Effector memory CD8-positive, alpha-beta T cell (primary cell): ENCODE measurements at places on chromosomes 11 and 22.

DNA sequence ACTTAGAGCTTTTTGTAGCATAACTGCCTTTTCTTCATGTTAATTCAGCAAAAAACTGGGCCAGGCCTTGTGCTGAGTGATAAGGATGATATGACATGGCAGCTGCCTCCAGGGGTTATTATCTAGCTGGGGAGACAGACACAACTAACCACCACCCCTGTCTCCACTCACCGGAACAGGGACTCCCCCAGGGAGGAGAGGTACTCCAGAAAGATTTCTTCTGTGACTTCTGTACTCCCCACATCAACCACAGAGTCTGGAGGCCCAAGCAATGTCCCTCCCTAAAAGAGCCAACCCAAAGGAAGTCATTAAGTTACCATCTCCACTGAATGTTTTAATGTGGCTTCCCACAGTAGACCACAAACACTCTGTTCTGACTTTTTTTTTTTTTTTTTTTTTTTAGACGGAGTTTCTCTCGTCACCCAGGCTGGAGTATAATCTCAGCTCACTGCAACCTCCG lies 14.3 kb upstream of the PMM1 start:
- DNase-seq: peak; percentile 58
- H3K27ac ChIP-seq: peak overlapping the region; percentile 81
- H3K4me3 ChIP-seq: peak overlapping the region; percentile 63
- peaks cover 24% of the 10 kb centered on the region for H3K4me1 ChIP-seq
- H3K27me3 ChIP-seq: no peaks in the 10 kb centered on the region
- H3K36me3 ChIP-seq: peaks cover 48% of the 10 kb centered on the region

DNA sequence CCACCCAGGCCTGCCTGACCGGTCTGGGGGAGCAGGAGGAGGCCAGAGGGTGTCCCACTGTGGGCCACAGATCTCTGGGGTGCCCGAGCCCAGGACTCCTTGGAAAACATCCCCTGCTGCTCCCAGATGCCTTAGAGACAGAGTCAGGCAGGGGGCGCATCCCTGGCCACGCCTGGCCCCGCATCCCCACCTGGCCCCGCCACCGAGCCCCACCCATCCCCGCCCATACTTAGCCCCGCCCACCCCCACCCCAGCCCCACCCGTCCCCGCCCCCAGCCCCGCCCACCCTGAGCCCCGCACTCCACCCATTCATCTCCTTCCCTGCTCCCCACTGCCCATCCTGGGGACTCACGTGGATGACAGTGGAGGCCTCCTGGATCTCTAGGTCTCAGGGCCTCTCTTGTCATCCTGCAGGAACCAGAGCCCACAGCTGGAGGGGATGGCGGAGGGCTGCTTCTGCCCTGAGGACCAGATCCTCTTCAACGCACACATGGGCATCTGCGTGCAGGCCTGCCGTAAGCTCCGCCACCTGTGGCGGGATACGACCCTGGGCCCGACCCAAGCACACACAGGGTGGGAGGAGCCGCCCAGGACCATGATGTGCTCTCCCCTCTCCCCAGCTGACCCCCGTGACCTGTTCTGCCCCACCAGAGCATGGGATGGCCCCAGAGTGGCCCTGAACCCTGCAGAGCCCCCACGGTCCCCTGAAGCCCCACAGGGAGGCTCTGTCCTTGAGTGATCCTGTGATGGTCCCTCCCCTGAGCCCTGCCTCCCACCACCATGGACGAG lies 33.6 kb downstream of the MUC5B start:
- H3K27me3 ChIP-seq: no peaks in the 10 kb centered on the region
- no peak overlapping the region for H3K27ac ChIP-seq
- H3K36me3 ChIP-seq: peaks cover 3% of the 10 kb centered on the region

DNA sequence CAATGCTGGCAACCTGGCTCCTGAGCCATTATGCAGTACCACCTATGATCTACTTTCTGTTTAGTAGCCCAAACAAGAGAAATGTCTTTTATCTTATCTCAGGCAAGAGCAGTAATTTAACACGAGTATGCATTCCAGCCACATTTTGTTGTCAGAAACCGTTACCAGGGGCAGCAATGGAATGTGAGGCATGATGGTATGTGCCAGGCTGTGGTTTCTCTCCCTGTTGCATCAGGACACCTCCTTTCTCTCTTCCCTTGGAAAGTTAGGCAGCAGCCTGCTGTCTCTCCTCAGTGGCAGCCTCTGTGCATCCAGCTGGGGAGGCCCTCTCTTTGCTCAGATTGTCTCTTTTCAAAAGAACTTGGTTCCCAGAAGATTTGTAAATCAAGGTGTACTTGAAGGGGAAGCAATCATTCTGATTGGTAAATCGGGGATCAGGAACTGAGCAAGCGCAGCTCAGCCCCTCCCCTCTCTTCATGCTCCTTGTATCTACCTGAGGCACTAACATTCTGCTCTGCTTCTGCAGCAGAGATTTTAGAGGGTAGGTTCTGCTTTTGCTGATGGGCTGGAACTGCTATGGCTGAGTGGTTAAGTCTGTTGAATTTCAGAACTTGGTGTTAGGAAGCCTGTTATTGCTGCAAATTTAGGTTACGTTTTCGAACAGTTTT lies 229.2 kb downstream of the ADAMTS15 start:
- no peak overlapping the region for H3K4me3 ChIP-seq
- DNase-seq: no peak

DNA sequence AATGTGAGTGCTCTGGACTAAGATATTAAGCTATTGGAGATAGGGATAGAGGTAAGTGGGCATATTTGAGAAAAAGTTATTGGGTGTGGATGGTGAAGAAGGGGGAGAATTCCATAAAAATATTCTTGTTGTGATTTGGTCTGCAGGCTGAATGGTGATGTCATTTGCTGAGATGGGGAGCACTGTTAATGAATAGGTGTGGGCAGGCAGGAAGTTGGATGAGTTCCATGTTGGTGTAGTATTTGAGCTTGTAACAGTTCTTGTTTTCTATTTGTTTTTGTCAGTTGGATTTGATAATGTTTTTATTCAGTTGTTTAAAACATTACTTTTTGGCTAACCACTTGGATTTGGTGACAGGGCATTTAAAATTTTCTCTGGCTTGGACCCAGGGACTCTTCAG lies 168.8 kb downstream of the C11orf87 start:
- H3K4me3 ChIP-seq: no peak overlapping the region
- no peak overlapping the region for H3K27ac ChIP-seq
- DNase-seq: no peak
- H3K27me3 ChIP-seq: no peaks in the 10 kb centered on the region

GRCh38 chr11:57983191-57983590 lies 40.5 kb upstream of the OR9Q1 start:
- no peaks in the 10 kb centered on the region for H3K27me3 ChIP-seq
- H3K4me3 ChIP-seq: no peak overlapping the region
- H3K36me3 ChIP-seq: no peaks in the 10 kb centered on the region
- DNase-seq: no peak
- H3K27ac ChIP-seq: no peak overlapping the region

DNA sequence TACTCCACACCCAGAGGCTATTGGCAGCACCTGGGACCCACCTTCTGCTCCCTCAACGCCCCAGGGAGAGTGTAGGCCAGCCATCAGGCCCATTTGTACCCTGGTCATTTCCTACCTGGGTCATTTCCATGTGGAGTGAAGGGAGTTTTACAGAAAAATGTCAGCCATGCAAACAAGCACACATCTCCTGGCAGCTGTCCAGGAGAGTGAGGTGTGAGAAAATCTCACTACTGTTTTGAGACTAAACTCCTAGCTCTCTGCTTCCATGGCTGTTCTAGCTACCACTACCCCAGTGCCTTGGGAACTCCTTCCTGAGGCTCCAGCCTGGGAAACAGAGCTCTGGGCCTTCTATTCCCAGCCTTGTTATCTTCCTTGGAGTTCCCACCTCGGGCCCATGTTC lies 2.8 kb upstream of the TMPRSS13 start:
- peaks cover 3% of the 10 kb centered on the region for H3K36me3 ChIP-seq
- peak overlapping the region; percentile 95 for H3K27ac ChIP-seq
- peak; percentile 34 for DNase-seq
- H3K4me1 ChIP-seq: peaks cover 47% of the 10 kb centered on the region
- H3K4me3 ChIP-seq: peak overlapping the region; percentile 79
- peaks cover 4% of the 10 kb centered on the region for H3K27me3 ChIP-seq

DNA sequence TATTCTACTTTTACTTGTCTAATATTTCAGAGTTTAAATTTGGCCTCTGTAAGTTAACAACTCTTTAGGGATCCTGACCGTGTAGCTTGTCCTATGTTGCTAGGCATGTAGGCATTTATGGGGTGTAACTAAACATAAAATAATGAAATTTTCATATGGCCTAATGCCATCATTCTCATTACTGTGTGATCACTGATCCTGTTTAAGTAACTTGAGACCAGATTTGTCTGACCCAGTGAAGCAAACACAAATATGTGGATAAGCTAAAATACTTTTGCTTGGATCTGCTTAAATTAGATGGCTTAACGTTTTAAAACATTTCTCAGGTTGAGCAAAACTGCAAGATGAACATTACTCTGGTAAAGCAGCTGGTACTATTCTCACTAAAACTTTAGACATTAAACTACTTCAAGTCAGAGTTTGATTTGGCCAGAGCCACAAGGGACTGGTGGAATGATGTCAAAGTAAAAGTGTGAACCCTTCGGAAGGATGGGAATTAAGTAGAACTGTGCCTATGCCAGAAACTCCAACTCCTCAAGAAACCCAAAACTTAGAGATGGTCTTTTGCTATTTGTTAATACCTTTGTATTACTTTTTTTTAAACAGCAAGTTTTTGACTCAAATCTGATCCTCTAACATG lies 12.5 kb downstream of the QSER1 start:
- H3K36me3 ChIP-seq: no peaks in the 10 kb centered on the region
- no peaks in the 10 kb centered on the region for H3K27me3 ChIP-seq
- no peak for DNase-seq

DNA sequence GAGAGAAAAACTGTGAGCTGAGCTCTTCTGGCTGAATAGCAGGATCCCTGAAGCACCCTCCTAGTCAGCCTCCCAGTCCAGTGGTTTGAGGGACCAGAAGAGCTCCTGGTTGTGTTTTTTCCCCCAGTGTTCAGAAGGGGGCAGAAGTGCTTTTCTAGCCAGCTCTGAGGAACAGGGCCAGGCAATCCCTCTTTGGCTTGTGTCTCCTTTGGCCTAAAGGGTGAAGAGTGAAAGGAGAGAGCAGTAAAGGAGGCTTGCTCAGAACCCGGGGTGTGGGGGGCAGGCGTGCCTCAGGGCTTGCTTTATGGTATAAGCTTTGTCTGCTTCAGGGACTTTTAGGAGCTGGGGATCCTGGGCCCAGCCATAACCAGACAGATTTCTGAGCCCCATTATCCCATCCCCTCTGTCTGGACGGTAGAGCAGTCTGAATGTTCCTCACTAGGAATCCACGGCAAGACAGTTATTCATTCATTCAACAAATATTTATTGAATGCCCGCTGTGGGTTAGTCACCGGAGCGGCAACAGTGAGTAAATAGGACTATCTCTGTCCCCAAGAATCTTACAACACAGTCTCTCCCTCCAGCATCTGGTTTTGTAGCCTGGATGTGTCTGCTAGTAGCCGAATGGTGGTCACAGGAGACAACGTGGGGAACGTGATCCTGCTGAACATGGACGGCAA lies 14.5 kb downstream of the ACP2 start:
- peak overlapping the region; percentile 17 for H3K4me3 ChIP-seq
- H3K27me3 ChIP-seq: no peaks in the 10 kb centered on the region
- H3K27ac ChIP-seq: peak overlapping the region; percentile 76
- H3K36me3 ChIP-seq: peaks cover 23% of the 10 kb centered on the region
- DNase-seq: no peak

DNA sequence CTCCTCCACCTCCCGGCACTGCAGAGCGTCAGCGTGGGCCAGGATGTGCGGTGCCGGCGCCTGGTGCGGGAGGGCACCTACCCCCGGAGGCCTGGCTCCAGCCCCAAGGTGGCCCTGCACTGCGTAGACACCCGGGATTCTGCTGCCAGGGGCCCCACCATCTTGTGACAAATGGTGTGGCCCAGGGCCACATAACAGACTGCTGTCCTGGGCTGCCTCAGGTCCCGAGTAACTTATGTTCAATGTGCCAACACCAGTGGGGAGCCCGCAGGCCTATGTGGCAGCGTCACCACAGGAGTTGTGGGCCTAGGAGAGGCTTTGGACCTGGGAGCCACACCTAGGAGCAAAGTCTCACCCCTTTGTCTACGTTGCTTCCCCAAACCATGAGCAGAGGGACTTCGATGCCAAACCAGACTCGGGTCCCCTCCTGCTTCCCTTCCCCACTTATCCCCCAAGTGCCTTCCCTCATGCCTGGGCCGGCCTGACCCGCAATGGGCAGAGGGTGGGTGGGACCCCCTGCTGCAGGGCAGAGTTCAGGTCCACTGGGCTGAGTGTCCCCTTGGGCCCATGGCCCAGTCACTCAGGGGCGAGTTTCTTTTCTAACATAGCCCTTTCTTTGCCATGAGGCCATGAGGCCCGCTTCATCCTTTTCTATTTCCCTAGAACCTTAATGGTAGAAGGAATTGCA lies 13.5 kb downstream of the TSKU start:
- no peak overlapping the region for H3K4me3 ChIP-seq
- H3K27ac ChIP-seq: no peak overlapping the region
- H3K27me3 ChIP-seq: no peaks in the 10 kb centered on the region
- H3K36me3 ChIP-seq: no peaks in the 10 kb centered on the region
- H3K4me1 ChIP-seq: peaks cover 10% of the 10 kb centered on the region

DNA sequence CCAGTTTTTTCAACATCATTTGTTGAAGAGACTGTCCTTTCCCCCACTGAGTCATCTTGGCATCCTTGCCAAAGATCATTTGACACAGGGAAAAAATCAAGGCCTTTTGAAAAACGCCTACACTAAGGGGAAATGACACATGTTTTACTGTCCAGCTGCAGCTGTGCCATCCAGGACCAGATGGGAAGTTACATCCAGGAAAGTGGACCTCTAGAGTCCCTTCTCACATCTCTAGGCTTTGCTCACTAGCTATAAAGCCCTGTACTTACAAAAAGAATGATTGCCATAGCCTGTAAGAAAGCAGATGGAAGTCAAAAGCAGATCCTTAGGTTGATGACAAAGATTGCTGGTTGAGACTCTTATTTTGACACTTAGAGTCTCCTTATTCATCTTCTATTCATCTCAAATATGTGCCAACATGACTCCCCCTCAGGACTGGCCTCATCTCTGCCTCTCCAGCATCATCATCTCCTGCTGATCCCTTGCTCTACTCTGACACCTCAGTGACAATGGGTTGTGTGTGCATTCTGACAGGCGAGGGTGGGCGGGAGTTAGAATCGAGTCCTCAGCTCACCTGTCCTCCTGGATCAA lies 22.8 kb downstream of the OSBP2 start:
- no peaks in the 10 kb centered on the region for H3K27me3 ChIP-seq
- H3K36me3 ChIP-seq: peaks cover 3% of the 10 kb centered on the region
- H3K27ac ChIP-seq: no peak overlapping the region
- DNase-seq: no peak

- H3K36me3 ChIP-seq: no peaks in the 10 kb centered on the region
- H3K4me3 ChIP-seq: no peak overlapping the region
- no peaks in the 10 kb centered on the region for H3K4me1 ChIP-seq
Measured at GRCh38 chr11:83736684-83737083, 450.5 kb upstream of the CCDC90B start.

DNA sequence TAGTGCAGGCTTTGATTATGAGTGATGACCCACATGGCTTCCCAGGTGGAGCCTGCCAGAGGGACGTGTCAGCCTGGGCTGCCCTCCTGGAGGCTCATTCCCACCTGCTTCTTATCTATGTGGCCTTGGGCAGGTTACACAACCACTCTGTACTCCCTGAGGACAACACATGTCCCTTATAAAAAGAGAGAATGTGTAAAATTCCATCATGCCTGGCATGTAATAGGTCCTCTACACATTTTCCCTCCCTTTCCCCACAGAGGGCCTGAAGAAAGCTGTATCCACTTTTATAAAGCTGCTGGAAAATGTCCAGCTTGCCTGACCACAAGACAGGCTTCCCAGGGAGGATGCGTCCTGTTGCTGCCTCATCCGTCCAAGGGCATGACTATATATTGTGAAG lies 55.0 kb upstream of the VSTM5 start:
- H3K36me3 ChIP-seq: peaks cover 4% of the 10 kb centered on the region
- DNase-seq: no peak
- H3K27me3 ChIP-seq: peaks cover 27% of the 10 kb centered on the region
- no peak overlapping the region for H3K4me3 ChIP-seq
- H3K27ac ChIP-seq: no peak overlapping the region
- no peaks in the 10 kb centered on the region for H3K4me1 ChIP-seq
